Activated CD4-positive, alpha-beta memory T cell treated with anti-CD3 and anti-CD28 coated beads, Interleukin-2, amount 10 ng/mL, durations not matched to agents 7 days and 5 days (primary cell): ENCODE measurements at places on chromosomes 11 and 22. TPM values are rescaled to one million over a fixed set of nuclear protein-coding genes. Genes with fewer than 3 reads are reported as not detected.

GRCh38 chr11:85953491-85954143 is 98.4 kb downstream of the CCDC83 start:
- no peaks in the 10 kb centered on the region for H3K27me3 ChIP-seq
- peaks cover 16% of the 10 kb centered on the region for H3K4me1 ChIP-seq
- H3K27ac ChIP-seq = no peak overlapping the region
- H3K4me3 ChIP-seq = no peak overlapping the region

DNA sequence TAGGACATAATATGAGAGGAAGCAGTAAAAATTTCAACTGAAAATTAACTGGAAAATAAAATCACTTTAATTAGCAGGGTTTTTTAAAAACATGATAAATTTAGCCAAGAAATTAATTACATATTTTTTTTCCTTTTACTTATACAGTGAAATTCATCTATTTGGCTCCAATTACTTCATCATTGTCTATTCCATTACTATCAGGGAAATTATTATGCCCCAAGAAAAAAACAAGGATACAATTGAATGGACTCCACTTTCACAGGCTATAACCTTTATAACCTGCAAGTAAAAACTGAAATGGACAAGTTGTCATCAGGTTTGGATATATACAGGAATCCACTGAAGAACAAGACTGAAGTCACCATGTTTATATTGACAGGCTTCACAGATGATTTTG is at the start of gene OR5T3:
Gene OR5T3 (plus strand): TSS at position 301 of the 400 bp plus-strand sequence. CDS start 0 bp downstream, at position 301.
- H3K27ac ChIP-seq = no peak within 1 kb of the TSS
- H3K27me3 ChIP-seq = no peaks in the 10 kb centered on the region
- H3K4me1 ChIP-seq = no peaks in the 10 kb centered on the region
- H3K36me3 ChIP-seq = no peaks in the 10 kb centered on the region

- no peaks in the 10 kb centered on the region for H3K27me3 ChIP-seq
- DNase-seq = no peak
- H3K4me1 ChIP-seq = peaks cover 5% of the 10 kb centered on the region
- H3K27ac ChIP-seq = no peak overlapping the region
- H3K4me3 ChIP-seq = no peak overlapping the region
- peaks cover 53% of the 10 kb centered on the region for H3K36me3 ChIP-seq
Measured at GRCh38 chr11:762421-763072, 14.7 kb downstream of the GATD1 start.

GRCh38 chr11:106242718-106243415 is 165.4 kb downstream of the AASDHPPT start:
- no peak for DNase-seq
- no peaks in the 10 kb centered on the region for H3K36me3 ChIP-seq
- H3K27me3 ChIP-seq = no peaks in the 10 kb centered on the region
- H3K4me1 ChIP-seq = no peaks in the 10 kb centered on the region
- H3K4me3 ChIP-seq = no peak overlapping the region
- H3K27ac ChIP-seq = no peak overlapping the region

- H3K4me1 ChIP-seq = peaks cover 2% of the 10 kb centered on the region
- DNase-seq = no peak
- H3K27ac ChIP-seq = no peak overlapping the region
- H3K4me3 ChIP-seq = no peak overlapping the region
Measured at GRCh38 chr11:108112057-108112456, 9.3 kb upstream of the ACAT1 start.

Gene DEPDC7
- 1.1 TPM for total RNA-seq

Gene CASP5
- total RNA-seq = 0.30 TPM

GRCh38 chr11:44581246-44581645 is 15.8 kb downstream of the CD82 start:
- no peak for DNase-seq
- peaks cover 70% of the 10 kb centered on the region for H3K36me3 ChIP-seq
- peaks cover 43% of the 10 kb centered on the region for H3K4me1 ChIP-seq
- H3K4me3 ChIP-seq = no peak overlapping the region
- no peak overlapping the region for H3K27ac ChIP-seq
- H3K27me3 ChIP-seq = no peaks in the 10 kb centered on the region
